ENCODE measurements at places on chromosomes 2 and 18.

DNA sequence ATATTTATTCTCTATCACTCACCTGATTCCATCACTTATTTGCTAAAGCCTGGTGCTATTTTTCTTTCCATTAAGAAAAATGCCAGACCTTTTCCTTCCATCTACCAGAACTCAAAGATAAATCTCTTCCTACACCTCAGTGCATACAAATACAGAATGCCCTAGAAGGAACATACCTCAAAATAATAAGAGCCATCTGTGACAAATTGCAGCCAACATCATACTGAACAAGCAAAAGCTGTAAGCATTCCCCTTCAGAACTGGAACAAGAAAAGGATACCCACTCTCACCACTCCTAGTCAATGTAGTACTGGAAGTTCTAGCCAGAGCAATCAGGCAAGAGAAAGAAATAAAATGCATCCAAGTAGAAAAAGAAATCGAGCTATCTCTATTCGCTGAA is 315.9 kb upstream of the UBE2E3 start:
- DNase-seq, result no peak

DNA sequence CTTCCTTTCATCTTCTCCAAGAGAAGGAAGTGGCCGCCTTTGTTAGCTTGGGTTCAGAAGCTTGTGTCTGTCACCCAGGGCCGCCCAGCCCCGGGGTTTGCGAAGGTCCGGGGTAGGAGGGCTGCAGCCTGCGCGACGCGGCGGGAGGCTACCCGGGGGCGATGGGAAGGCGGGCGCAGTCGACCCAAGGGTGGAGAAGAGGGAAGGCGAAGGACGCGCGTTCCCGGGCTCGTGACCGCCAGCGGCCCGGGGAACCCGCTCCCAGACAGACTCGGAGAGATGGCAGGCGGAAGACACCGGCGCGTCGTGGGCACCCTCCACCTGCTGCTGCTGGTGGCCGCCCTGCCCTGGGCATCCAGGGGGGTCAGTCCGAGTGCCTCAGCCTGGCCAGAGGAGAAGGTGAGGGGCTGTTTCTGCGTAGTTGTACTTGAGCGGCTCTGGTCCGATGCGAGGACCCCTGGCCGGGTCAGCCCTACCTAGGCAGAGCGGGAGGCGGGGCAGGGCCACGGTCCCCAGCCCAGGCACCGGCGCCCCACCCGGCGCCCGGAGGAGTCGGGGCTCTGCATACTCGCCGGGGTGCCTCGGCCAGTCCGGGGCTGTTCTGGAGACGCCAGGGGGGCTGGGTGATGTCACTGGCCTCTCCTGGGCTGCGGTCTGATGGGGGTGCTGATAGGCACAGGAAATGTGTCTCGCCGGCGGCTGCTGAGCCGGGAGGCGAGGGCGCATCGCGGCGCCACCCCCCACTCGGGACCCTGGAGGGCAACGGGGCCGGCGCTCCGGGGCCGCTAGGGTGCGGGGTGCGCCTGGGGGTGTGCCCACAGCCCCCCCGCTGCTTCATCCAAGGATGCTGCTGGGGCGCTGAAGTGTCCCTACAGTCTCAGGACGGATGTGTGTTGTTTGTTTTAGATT is at the start of gene QPCT:
QPCT (plus strand) TSS at position 178 of the 909 bp plus-strand sequence; CDS start at position 280, 102 bp downstream.
- DNase-seq, result no peak

DNA sequence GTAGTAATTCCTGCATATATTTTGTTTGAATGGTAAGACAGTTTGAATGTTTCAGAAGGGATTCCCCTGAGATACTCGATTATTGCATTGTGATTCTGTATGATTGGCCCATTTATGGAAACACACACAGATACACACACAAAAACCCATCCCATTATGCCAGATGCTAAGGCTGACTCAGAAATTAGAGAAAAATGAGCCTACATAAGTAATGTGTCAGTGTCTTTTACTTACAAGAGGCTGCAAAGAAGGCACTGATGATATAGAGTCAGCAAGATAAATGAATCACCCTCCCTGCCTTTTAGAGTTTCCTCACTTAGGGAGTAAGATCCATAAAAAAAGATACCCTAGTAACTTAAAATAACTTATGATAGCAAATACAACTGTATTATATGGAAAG is 1481.1 kb upstream of the ACVR2A start:
- no peak for DNase-seq

GRCh38 chr2:110690083-110690965 is 12.5 kb upstream of the BUB1 start:
- DNase-seq, result no peak

- no peak for DNase-seq
These were observed 70.3 kb upstream of the ZSWIM2 start for GRCh38 chr2:186919296-186919695.

DNA sequence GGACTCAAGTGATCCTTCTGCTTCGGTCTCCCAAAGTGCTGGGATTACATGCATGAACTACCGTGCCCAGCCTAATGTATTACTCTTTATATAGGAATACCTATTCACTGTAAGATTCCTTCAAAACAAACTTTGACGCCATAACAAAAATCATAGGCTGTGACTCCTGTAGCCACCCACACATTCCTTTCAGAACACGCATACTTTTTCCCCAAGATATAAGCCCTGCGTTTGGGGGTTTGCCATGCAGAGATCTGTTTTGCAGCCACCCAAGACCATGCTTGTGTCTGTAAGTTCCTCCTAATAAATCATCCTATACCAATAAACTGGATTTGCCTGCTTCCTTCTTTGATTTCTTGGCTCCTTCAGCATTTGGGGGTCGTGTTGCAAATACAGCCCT is 46.0 kb upstream of the STON1 start:
- no peak for DNase-seq

GRCh38 chr2:192265751-192266150 is 71.0 kb upstream of the TMEFF2 start:
- no peak for DNase-seq

- no peak for DNase-seq
These were observed 6.9 kb upstream of the HOXD1 start for GRCh38 chr2:176181551-176181950.

DNA sequence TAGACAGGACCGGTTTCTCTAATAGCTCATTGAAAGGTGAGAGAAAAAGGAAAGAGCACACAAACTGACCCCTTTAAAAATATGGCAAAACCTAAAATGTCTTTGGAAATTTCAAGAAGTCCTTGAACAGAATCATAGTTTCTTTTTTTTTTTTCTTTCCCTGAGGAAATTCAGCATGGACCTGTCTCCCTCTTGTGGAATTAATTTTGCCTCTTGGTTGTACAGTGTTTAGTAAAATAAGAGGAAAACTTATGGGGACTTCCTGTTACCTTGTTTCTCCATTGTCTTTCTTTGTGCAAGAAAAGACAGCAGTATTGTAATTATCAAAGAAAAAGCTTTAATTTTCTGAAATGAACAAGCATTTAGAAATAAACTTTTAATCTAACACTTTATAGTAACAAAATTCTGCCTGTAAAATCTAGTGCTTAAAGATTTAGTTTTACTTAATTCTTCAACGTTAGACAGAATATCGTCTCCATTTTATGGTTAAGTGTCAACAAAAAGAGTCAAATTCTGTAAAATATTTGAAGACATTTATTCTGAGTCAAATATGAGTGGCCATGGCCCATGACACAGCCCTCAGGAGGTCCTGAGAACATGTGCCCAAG is 176.3 kb upstream of the NABP1 start:
- DNase-seq, result no peak

DNA sequence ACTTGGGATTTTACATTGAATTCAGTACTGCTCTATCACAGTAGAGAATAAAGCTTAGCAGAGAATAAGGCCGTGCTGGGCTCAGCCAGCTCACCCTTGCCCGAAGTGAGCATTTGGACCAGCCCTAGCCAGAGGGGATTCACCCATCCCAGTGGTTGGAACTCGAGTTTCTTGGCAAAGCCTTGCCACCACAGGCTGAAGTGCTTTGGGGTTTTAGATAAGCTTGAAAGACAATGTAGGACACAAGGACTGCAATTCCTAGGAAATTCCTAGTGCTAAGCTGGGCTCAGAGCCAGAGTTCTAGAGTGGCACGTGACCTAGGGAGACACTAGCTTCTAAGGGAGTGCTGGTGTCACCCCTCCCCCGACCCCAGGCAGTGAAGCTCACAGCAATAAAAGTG is 28.0 kb downstream of the SERPINB11 start:
- DNase-seq, result no peak

DNA sequence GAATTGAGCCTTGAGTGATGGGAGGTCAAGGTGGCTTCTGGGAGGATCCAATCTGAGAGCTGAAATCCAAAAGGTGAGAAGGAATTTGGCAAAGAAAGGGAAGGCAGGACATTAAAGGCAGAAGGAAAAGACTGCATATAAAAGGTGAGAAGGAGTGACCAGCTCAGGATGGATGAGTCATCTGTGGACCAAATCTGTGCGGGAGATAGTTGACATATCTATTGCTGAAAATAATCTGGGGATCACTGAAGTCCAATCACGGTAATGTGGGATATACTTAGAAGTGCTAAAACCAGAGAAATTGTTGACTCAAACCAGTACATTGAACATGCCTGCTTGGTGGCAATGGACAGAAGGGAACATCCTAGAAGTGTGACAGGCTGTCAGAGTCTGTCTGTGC is 8.0 kb upstream of the PTPN4 start:
- DNase-seq, result no peak

DNA sequence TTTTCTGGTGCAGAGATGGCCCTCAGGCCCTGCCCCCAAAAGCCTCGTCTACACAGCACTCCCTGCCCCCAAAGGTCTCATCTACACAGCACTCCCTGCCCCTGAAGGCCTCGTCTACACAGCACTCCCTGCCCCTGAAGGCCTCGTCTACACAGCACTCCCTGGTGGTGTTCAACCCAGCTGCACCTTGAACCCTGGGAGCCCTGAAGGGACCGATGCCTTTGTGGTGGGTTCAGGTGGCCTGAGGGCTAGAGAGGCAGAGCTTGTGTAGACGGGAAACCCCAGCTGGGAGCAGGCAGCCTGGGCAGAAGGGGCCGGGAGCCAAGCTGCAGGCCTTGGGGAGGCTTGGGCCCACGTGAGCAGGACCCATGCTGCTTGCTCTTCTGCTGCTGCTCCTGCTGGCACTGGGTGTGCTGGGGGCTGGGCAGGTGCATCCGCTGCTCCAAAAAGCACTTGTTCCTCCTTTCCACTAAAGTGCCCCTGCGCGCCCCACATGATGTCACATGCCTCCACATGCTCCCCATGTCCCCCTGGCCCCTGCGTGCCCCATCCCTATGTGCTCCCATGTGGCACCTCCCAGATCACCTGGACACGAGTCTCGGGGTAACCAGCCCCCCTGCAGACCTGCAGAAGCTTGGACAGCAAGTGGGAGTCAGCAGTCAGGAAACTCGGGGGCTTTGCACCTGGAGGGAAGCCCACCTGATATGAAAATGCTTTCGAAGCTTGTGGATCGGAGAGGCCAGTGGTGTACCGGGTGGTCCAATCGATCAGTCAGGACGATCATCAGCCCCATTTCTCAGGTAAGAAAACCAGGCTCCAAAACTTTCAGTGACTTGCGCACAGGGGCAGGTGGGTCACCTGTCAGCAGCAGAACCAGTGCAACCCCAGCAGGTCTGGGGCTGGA is 94.9 kb upstream of the CTDP1 start:
- no peak for DNase-seq

DNA sequence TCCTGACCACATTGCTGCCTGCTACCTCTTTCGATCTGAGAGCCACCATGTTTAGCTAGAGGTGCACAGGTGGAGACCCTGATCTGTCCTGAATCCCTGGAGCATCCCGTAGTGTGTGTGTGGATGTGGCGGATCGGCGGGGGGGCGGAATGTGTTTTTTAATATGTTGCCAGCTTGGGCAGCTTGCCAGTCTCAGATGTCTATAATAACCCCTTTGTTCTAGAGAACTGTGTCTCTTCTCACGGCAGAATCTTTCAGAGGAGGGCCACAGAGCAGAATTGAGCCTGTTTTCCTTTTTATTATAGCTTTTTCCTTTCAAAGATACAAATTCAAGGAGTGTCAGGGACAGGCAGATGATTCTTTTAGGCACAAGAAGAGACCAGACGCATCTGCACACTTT is 934.1 kb upstream of the KLHL29 start:
- no peak for DNase-seq

- DNase-seq, result no peak
These were observed 14.9 kb downstream of the STAT1 start for GRCh38 chr2:190999058-190999457.

GRCh38 chr18:23386317-23386716 is 66.8 kb upstream of the RIOK3 start:
- DNase-seq, result no peak

- no peak for DNase-seq
These were observed 120.9 kb upstream of the TTN start for GRCh38 chr2:178928077-178928476.

GRCh38 chr2:69203166-69203985 is 183.7 kb downstream of the GFPT1 start:
- no peak for DNase-seq

DNA sequence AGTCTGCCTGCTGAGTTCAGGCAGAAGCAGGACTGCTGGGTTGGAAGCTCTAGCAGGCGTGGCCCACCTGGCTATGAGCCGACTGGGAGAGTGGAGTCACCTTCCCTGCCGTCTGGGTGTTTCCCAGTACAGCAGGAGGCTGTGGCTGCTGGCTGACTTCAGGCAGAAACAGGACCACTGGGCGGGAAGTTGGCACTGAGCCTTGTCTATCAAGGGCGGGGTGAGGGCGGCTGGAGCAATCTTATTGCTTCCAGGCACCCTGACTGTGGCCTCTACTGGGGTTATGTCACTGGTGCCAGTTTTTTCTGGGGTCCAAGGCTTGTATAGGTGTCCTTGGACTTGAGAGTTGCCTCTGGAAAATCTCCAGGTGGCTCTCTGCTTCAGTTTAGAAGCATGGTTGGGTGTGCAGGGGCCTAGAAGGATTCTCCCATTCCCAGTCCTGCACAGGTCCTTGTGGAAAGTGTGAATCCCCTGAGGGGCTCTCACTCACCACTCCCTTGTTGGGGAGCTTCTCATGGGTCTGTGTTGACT is 30.5 kb downstream of the LTBP1 start:
- DNase-seq, result no peak

DNA sequence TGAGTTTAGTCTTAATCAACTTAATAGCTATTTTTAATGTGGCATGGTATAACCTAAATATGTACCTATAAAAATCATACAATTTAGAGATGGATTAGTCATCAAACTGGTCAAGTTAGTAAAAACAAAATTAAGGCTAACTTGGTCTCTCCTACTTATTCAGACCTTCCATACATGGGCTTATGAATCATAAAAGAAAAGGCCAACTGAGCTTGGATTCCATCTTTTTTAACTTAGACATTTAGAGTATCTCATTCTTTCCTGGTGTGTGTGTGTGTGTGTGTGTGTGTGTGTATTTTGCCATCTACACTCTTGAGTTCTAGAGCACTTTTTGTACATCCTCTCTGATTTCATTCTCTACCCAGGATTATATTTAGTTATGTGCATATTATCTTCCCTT is 637.5 kb downstream of the PLCL1 start:
- DNase-seq, result no peak

DNA sequence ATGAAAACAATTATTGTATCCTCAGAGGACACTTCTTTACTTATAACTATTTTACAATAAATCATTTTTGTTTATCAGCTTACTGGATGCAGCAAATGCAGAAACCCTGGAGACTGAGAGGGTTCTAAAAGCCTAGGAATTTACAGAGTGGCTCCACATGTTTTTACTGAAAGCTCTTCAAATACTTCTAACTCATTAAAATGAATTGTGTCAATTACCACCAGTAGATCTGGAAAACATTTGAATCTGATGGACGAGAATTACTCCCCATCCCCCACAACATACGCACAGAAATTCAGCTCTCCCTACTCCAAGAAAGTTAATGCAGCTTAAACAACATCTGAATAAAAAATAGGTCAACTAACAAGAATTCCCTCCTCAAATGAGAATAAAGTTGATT is 319.8 kb upstream of the FIGN start:
- no peak for DNase-seq

GRCh38 chr2:28390746-28391563 is 1.7 kb upstream of the FOSL2 start:
- no peak for DNase-seq

GRCh38 chr2:20425371-20425881 is 21.4 kb upstream of the RHOB start:
- no peak for DNase-seq

All from cortex of kidney (tissue), 1 donor.